Activated CD8-positive, alpha-beta memory T cell treated with anti-CD3 and anti-CD28 coated beads, Interleukin-2, amount 50 U/mL, for 4 hours (primary cell): ENCODE measurements at places on chromosomes 12 and 14.

DNA sequence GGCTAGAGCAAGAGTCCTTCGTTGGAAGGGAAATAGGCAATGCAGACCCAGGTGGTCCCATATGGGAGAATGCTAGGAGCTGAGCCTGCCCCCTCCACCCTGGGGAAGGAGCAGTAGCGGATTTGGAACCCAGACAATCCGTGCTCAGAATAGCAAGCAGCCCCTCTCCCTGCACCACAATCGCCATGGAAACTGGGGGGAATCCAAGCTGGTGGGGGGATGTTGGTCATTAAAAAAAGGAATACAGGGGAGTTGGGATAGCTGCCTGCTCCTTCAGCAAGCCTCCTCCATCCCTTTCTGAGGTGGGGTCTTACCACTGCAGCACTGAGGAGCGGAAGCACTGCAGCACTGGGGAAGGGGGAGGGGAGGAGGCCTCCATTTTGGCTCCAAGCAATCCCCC, 2.9 kb downstream of the RND1 start:
- no peak for DNase-seq

GRCh38 chr12:82474181-82474797, 116.0 kb downstream of the METTL25 start:
- no peak for DNase-seq

DNA sequence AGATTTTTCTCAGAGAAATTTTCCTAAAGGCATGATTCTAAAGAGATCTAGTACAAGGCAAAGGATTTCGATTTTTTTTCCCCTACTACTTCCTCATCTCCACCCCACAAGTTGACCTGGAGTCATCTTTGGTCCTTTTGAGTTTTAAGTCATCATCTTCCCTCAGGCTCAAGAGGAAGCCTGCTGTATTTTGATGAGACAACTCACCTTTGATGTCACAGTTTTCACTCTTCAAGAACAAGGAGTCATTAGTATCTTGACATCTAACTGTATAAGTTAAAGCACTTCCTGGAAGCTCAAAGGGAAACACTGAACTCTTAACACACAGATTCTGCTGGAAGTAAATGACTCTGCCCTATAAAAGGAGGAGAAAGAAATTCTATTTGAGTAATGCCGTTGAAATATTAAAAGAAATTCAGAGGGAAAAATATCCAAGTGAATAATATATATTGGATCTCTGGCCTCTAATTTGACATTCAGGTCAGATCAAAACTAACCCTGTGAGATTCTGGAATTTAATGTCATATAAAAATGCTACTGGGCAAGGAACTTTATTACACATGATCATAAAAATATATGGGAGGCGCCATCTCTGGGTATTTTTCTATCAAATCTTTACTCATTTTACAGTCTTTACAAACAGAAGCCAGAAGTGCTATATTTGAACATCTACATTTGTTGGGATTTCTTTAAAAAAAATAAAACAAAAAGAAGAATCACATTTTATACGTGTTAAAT, 435.0 kb downstream of the NRXN3 start:
- DNase-seq: no peak

- peak; percentile 73 for DNase-seq
Measured at GRCh38 chr12:55072083-55072482, 52.3 kb downstream of the NEUROD4 start.

DNA sequence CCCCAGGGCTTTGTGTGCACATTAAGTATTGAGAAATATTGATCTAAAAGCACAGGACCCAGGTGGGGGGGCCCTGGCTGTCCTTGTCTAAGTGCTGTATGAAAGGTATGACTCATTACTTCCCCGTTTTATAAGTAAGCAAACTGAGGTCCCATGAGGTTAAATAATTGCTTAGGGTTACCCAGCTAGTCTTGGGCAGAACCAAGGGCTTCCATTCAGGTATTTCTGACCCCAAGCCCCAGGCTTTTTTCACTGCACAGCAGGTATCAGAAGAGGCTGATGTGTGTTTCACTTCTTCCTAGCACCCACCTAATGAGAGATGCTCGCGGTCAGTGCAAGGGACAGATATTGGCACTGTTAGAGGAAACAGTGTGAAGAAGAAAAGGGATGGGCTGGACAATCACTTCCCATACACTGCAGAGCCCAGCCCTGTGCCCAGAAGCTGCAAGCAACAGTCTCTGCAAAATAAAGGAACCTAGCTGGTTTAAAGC, 4.7 kb upstream of the TC2N start:
- peak; percentile 57 for DNase-seq

- no peak for DNase-seq
Measured at GRCh38 chr12:21144309-21144708, 13.3 kb downstream of the SLCO1B1 start.

GRCh38 chr14:91693346-91693745, 38.5 kb downstream of the CATSPERB start:
- DNase-seq: no peak

DNA sequence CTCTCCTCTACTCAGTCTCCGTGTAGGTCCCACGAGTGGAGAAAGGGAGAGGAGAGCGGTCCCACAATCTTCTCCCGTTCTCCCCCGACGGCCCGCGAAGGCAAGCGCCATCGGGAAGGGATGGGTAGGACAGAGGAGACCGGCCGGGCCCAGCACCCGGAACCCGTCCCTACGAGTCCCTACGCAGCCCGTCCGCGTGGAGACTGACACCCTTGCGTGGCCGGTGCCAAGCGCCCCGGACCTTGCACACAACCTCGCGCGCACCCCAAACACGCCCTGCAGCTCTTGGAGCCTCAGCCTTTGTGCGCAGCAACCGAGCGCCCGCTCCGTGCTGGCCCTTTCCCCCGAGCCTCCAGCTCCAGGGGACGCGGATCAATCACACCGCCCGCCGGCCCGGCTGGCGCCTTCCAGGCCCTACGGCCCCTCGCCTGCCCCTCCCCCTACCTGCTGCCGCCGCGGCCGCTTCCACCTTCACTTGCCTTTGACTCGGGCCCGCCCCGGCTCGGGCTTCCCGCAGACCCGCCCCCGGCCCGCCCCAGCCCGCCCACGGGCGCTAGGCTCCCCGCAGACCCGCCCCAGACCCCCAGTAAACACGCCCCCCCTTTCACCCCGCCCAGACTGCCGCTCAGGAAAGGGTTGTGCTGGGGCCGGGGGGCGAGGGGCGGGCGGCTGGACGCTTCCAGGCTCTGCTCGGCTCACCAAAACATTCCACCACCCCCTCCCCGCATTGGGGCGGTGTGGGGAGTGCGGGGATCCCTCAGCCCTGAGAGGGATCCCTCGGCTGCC, at the start of gene NDRG2:
NDRG2 (minus strand) TSS at position 477 of the 786 bp plus-strand sequence. CDS start 1,746 bp downstream, outside the sequence.
- DNase-seq: peak; percentile 79

- DNase-seq: no peak
Measured at GRCh38 chr14:86027144-86027543, 497.2 kb downstream of the FLRT2 start.

GRCh38 chr12:79006306-79006705, 141.7 kb downstream of the SYT1 start:
- DNase-seq: no peak

DNA sequence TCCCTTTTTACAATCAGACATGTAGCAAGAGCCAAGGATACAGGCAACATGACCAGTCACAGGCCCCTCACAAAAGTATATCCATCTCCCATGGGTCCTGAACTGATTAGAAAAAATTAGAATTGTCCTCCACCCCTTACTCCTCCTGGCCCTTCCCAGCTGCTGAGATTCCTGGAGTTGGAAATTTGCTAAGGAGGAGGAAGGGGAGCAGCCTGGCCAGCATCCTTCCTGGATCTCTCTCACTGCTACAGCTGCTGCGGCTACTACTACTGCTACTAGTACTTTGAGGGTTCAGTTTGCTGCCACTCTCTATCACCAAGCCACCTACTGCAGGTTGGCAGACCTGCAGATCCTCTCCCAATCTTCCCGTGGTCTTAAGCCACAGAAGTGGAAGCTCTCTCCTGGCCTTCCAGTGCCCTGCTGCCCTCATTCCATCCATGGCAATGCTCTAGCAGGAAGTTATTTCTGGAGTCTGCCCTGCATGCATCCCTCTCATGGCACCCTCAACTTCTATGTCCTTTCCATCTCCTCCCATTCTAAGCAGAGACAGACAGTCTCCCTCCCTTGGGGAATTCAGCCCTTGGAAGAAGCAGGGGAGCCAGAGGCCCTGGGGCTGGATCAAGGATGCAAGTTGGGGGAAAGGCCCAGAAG, 1.0 kb downstream of the ITGA7 start:
- DNase-seq: no peak

- no peak for DNase-seq
Measured at GRCh38 chr12:79559591-79559990, 131.2 kb downstream of the PAWR start.

- no peak for DNase-seq
Measured at GRCh38 chr14:90302529-90303303, 29.0 kb downstream of the NRDE2 start.
